Sigmoid colon (tissue), 7 donors: ENCODE measurements at places on chromosomes 12 and 14. TPM values are rescaled to one million over a fixed set of nuclear protein-coding genes. Genes with fewer than 3 reads are reported as not detected.
A peak's percentile ranks its signal among the peaks of the same experiment; 100 is the strongest.

CCDC197 gene
- total RNA-seq: not detected

KSR2 gene
- total RNA-seq: under 0.01 TPM

DNA sequence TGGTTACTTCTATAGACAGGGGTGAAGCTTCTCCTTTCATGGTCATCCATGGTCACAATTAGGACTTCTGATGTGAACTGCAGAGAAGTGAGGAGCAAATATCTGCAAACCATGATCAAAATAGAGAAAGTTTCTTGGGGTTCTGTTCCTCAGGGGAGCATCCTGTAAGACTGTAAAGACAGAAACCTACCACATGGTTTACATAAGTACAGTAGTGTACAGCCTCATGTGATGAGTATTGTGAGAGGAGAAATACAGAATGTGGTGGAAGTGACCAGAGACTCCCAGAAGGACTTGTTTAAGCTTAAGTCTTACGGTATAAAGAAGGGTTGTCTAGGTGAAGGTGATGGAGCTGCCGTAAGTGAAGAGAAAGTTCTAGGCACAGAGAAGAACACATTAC lies 484.7 kb downstream of the LRIG3 start:
- no peak overlapping the region for H3K4me3 ChIP-seq
- no peak overlapping the region for H3K27ac ChIP-seq
- H3K36me3 ChIP-seq: no peaks in the 10 kb centered on the region
- H3K4me1 ChIP-seq: no peaks in the 10 kb centered on the region

DNA sequence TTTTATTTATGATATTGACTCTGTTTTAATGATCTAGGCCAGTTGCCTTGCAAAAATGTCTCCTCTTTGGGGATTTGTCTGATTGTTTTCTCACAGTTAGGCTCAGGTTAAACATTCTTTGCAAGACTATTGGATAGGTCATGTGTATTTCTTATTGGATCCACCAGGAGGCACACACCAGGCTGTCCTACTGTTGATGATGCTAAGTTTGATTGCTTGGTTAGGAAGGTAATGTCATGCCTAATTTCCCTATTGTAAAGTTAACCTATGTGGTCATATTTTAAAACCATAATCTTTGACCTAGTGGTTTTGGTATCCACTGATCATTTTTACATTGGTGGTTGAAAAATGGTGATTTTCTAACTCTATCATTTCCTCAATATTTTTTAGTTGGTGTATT lies 137.1 kb downstream of the BRMS1L start:
- no peak overlapping the region for H3K4me3 ChIP-seq
- DNase-seq: no peak
- no peaks in the 10 kb centered on the region for H3K4me1 ChIP-seq

DNA sequence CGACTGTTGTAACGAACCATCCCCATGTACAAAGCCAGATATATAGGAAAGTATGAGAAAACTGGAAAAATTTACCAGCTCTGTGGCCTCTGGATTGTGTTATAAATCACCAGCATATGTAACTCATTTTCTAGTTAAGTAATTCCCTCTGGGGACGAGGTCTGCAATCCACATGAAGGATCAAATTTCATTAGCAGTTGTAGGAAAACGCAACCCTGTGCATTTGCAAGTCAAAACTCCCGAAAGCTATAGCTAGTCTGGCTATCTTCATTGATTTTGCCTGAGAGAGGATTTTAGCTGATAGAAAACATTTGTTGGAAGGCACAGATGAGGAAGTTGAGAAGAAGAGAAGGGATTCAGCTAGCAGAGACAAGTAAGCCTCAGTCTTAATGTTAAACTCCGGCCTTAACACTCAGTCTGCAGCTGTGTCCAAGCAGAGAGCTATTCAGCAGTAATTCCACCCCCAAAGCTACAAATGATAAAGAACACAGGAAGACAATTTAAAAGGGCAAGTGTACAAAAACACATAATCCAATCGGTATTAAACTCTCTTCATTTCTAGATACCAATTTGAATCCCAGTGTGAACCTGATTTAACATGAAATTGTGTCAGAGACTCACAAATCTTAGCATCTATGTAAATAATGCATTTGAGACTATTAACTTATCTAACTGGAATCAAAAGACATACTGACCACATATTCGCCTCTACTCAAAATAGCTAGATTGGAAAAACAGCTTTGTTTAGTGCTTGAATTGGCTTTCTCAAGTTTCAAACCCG lies 54.2 kb upstream of the CERS5 start:
- H3K27ac ChIP-seq: peak overlapping the region; percentile 89
- H3K27me3 ChIP-seq: no peaks in the 10 kb centered on the region
- H3K4me1 ChIP-seq: no peaks in the 10 kb centered on the region
- no peak for DNase-seq
- H3K36me3 ChIP-seq: no peaks in the 10 kb centered on the region

BBOF1 gene
- total RNA-seq: 13.6 TPM

- H3K36me3 ChIP-seq: no peaks in the 10 kb centered on the region
- DNase-seq: no peak
- no peaks in the 10 kb centered on the region for H3K27me3 ChIP-seq
Measured at GRCh38 chr14:56004786-56005185, 113.4 kb upstream of the PELI2 start.

DLK1 gene
- total RNA-seq: not detected

GRCh38 chr12:122088179-122088810 lies 9.7 kb downstream of the MLXIP start:
- no peak for DNase-seq
- peaks cover 100% of the 10 kb centered on the region for H3K4me1 ChIP-seq
- H3K27me3 ChIP-seq: no peaks in the 10 kb centered on the region
- H3K36me3 ChIP-seq: peaks cover 25% of the 10 kb centered on the region

GRCh38 chr14:105173901-105174894 lies 5.6 kb upstream of the JAG2 start:
- no peaks in the 10 kb centered on the region for H3K4me1 ChIP-seq
- no peak overlapping the region for H3K4me3 ChIP-seq
- H3K27me3 ChIP-seq: peaks cover 1% of the 10 kb centered on the region
- no peaks in the 10 kb centered on the region for H3K36me3 ChIP-seq
- no peak overlapping the region for H3K27ac ChIP-seq

- no peak for DNase-seq
- no peaks in the 10 kb centered on the region for H3K4me1 ChIP-seq
- no peaks in the 10 kb centered on the region for H3K36me3 ChIP-seq
- no peak overlapping the region for H3K27ac ChIP-seq
- H3K4me3 ChIP-seq: no peak overlapping the region
Measured at GRCh38 chr14:78043349-78043748, 126.8 kb upstream of the NRXN3 start.

ACRBP gene
- total RNA-seq: 1.9 TPM

ZBTB42 gene
- total RNA-seq: 1.5 TPM

- no peaks in the 10 kb centered on the region for H3K4me1 ChIP-seq
- H3K4me3 ChIP-seq: no peak overlapping the region
- DNase-seq: no peak
- no peaks in the 10 kb centered on the region for H3K27me3 ChIP-seq
Measured at GRCh38 chr12:113980537-113981337, 14.6 kb upstream of the RBM19 start.
